ENCODE measurements at places on chromosomes 11 and 22.

DNA sequence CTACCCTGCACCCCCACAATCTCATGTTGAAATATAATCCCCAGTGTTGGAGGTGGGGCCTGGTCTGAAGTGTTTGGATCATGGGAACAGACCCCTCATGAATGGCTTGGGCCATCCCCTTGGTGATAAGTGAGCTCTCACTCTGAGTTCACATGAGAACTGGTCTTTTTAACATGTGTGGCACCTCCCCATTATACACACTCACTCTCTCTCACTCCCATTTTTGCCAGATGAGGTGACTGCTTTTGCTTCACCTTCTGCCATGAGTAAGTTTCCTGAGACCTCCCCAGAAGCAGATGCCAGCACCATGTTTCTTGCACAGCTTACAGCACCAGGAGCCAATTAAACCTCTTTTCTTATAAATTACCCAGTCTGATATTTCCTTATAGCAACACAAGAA, 32.1 kb upstream of the DRD2 start:
- DNase-seq: no peak

DNA sequence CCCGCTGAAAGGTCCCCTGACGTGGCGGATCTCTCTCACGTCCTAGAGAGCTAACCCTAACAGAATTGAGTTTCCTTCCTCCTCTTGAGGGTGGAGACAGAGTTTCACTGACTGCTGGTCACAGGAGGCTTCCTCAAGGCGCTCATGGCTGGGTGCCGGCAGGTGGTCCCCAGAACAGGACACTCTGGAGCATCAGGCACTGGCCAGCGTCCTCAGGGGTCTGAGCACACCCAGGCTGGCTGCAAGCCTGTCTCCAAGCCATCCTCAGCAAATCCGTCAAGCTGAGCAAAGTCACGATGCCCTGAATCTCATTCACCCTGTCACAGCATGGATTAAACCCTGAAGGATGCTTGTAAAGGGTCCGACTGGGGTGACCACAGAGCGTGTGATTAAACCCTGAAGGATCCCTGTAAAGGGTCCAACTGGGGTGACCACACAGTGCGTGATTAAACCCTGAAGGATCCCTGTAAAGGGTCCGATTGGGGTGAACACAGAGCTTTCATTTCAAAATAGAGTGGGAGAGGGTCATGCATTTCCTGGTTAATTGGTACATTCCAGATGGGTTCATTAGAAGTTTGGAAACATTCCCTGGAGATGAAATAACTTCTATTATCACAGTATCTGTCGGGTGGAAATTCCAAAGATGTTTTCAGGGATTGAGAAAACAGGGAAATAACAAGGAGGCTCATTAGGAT, 473.0 kb downstream of the BRD1 start:
- DNase-seq: no peak

DNA sequence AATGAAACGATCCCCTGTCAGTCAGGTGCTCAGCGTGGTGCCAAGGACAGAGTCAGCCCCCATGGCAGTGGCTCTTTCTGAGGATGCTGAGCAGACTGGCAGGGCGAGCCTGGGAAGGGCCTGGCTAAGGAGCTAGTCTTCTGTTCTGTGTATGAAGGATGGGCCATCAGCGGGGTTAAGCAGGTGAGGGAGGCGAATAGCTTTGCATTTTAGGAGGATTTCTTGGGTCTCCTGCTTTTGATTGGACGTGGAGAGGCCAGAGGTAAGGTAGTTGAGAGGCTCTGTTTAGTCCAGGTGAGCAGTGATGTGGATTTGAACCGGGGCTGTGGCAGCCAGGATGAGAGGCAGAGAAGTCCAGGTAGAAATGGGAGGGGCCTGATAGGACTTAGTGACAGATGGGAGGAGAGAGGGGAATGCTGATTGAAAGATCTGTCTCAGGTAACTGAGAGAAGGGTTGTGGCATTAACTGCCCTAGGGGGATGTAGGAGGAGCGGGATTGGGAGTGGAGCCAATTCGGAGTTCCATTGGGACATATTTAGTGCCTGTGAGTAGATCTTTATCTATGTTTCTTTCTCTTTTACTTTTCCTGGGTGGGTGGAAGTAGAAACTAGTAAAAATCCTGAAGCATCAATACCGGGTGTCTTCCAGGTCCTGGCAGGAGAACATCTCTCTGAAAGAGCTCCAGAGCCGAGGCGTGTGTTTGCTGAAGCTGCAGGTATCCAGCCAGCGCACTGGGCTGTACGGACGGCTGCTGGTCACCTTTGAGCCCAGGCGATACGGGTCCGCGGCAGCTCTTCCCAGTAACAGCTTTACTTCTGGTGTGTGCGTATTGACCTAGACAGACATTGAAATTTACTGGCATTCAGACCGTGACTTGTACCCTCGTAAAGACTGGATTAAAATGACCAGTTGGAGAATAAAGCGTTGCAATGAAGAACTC, 2.0 kb downstream of the IGHMBP2 start:
- no peak for DNase-seq

DNA sequence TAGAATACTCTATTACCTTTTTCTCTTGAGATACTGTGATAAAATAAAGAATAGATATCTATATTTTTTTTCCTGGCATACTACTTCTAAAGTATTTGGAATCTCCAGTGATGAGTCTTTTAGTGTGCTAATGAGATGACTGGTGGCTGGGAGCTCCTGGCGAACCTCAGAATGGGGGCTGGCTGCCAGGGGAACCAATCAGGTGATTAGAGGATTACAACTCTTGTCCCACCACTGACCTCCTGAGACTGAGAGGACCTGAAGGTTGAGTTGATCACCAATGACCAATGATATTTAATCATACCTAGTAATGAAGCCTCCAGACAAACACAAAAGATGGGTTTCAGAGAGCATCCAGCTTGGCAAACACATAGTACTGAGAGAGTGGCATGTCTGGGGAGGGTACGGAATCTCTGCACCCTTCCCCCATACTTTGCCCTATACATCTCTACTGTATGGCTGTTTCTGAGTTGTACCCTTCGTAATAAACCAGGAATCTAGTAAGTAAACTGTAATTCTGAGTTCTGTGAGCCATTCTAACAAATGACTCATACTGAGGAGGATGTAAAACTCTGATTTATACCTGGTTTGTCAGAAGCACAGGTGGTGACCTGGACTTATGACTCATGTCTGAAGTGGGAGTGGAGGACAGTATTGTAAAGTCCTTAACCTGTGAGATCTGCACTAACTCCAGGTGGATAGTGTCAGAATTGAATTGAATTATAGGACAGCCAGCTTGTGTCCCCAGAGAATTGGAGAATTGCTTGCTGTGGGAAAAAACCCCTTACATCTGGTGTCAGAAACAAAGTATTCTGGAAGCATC, 325.3 kb upstream of the LRRC4C start:
- DNase-seq: no peak

DNA sequence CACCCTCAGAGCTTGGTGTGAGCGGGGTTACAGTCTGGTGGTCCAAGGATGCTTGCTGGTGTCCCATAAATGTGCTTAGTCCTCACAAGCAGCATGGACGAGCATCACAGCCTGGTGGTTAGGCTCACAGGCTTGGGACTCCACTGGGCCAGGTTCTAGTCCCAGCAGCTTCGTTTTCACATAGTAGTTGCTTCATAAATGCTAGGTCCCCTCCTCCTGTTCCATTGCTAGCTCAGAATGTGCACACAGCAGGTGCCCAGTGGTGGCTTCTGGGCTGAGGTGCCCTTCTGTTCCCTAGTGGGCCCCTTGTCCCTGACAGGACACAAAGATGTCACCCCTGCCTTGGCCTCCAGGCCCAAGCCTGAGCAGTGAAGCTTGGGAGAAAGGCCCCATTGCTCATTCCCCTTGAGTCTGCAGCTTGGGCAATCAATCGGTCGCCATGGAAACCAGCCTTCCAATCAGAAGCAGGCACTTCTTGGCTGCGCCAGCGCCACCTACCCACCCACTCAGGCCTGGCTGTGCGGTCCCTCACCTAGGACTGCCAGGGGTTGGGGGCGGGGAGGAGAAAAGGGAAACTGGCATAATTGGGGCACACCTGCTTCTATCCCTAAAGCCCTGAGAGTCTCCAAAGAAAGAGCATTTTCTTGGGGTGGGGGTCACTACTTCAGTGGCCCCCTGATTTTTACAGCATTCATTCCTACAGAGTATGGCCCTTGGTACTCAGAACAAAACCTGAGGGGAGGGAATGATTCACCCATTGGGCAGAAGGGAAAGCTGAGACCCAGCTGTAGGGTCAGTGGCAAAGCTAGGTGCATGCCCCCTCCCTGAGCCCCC, 48.1 kb downstream of the CYTH4 start:
- no peak for DNase-seq

DNA sequence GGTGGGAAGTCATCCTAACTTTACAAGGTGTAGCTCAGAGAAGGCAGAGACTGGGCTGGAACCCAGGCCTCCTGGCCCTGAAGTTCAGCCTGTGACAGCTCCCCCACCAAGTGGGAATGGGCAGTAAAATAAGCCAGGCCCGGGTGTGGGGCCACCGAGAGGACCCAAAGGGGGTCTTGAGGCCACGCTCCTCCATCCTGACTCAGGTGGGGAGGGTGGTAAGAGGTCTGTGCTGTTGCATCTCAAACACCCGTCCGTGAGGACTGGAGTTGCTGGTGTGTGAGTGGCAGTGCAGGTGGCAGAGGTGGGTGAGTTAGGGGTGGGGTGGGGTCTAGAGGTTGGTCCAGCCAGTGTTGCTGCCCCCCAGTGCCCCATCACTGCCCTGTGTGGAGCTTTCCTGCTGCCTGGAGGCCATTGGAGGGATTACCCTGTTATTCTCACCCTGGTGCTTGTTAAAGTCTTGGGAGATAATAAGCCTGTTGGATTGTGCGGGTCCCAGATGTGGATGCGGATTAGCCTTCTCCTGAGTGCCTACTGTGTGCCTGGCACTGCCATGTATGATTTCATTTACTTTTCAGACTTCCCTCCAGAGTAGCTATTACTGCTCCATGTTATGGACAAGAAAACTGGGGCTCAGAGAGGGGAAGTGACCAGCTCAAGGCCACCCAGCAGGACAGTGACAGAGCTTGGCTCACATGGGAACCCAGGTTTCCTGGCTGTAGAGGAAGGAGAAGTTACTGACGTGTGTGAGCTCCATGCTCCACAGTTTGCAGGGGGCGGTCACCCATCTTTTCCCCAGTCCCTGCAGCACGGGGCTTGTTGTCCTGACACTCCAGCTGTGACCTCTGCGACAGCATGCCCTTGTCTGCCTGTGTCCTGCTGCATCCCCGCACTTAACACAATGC, 12.9 kb downstream of the SERPINH1 start:
- DNase-seq: no peak

- no peak for DNase-seq
These were observed 78.9 kb downstream of the PPFIBP2 start for GRCh38 chr11:7592711-7593110.

DNA sequence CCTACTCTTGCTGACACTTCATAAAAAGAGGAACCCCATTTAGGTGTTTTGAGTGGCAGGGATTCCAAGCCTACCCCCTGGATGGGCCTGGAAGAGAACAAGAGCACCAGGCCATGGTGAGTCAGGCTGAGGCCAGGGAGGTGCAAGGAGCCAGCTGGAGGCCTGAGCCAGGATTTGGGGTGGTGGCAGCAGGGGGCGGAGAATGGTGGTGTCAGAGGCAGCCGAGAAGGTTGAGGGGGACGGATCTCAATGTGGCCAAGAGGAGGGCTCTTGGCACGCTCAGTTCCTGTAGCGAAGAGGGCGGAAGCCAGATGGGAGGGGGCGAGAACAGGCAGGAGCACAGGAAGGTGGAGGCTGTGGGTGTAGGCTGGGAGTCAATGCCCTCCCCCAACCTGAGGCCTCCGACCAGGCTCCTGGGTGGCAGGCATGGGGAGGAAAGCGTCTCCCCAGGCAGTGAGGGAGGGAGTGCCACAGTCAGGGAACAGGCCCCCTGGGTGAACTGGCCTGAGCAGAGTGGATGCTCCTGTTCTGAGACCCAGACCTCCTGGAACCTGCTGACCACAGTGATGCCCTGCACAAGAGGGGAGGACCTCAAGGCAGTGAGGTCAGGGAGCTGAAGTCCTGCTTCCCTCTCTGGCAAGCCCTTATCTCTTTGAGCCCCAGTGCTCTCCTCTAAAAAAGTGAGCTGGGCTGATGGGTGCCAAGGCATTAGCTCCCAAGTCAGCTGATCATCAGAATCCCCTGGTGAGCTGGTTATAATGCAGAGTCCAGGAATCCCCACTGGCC, 13.9 kb downstream of the RTN4RL2 start:
- DNase-seq: no peak

- no peak for DNase-seq
These were observed 50.2 kb upstream of the SLC35C1 start for GRCh38 chr11:45754741-45755140.

DNA sequence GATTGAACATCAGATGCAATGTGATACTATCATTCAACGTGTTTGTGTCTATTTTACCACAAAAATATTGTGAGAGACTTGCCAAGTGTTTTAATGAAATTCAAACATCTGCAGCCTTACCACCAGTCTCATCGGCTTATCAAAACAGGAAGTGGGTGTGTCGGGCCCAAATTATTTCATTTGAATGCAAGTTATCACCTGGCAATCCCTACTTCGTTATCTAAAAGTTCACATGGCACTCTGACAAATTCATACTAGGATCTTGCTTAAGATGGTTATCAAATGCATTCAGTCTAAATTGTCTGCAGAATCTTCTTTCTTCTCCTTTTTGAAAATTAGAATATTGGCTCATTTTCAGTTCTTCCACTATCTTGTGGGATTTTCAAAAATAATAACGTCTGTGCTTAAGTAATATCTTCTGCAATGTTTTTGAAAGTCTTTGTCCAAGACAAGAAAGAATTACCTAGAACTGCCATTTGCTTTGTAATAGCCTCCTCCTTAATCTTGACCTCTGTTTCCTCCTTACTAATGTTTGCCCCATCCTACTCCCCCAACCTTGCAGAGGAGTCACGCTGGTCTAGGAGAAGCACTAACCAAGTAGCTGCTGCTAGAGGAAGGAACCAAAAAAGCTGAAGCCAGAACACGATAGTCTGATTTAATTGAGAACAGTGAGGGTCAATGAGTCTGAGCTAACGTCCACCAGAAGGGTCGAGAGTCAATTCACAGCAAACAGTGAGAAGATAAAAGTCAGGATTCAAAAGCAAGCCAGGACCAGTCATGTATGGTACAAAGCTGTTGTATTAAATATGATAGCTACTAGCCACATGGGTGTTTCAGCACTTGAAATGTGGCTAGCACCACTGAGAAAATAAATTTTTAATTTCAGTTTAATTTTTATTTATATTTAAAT, 10.2 kb upstream of the BIRC3 start:
- DNase-seq: no peak

DNA sequence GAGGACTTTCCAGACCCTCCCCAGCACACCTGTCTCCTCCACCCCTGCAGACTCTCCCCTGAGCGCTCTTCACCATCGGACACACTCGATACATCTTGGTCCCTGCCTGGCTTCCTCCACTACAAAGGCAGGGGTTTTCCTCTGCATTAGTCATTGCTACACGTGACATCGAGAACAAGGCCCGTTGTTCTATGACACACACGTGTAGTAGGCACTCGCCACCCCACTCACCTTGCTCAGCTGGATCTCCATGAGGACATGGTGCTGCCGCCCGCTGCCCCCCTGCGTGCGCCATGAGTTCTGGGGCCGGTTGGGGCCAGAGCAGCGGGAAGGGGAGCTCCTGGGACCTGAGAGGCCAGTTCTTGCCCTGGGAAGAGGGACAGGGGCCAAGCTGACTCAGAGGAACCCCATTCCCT, 16.7 kb downstream of the ATG2A start:
- no peak for DNase-seq

Data from stimulated activated CD8-positive, alpha-beta memory T cell treated with anti-CD3 and anti-CD28 coated beads, Interleukin-7, amount 100 ng/mL, for 1 hour (primary cell).